ENCODE measurements at places on chromosomes 5 and 9. TPM values are rescaled to one million over a fixed set of nuclear protein-coding genes. Genes with fewer than 3 reads are reported as not detected.

GRCh38 chr5:33114361-33114760 lies 326.4 kb upstream of the TARS1 start:
- ATAC-seq, result no peak

DNA sequence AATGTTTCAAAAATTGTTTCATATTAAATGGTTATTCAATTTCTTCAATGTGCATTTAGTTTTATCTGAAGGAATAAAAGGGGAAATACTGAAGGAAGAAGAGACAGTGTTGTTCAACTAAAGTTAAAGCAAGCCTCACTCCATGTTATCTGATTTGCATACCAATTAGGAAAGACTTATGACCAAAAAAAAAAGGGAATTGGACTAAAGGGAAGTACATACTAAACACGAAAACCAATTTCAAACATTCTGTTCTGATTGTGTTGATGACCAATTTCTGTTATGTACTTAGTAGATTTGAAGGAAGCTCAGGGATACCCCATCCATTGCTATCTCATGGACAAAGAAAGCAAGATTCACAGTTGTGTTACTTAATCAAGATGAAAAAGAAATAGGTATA lies 4.9 kb upstream of the GAPT start:
- ATAC-seq, result no peak

SLC25A2 gene
- 0.75 TPM for total RNA-seq

GRCh38 chr9:25570802-25571201 lies 107.4 kb downstream of the TUSC1 start:
- ATAC-seq, result no peak

ARL15 gene
- total RNA-seq, result 51.3 TPM

FUT7 gene
- total RNA-seq, result not detected

DNA sequence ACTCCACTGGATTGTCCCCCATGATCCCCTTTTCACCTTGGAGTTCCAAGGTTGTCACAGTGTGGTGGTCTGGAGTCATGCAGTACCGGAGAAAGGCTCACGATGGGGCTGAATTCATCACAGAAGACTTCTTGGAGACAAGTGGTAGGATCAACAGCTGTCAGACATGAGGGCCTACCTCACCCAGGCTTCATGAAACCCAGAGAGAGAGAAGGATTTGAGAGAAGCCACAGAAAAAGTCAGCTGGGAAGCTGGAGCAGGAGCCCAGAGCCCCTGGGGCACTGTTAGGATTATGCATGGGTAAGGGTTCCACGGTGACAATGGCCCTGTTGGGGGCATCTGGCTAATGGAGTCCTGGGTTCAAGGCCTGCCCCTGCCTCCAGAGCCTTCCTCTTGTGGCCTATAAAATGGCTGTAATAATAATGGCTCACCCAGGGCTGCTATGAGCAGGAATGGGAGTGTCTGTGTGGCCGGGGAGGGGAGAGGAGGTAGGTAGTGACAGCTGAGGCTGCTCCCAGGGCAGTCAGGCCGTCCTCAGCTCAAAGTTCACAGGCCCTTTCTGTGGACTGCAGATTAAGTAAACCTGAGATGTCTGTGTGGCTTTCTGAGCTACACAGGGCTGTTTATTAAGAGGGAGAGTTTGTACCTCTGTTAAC lies 910 bp downstream of the TRIM14 start:
- peak; percentile 23 for ATAC-seq

Data from motor neuron (in vitro differentiated cells).